Inflammatory macrophage treated with lipopolysaccharide for 1 hour (primary cell): ENCODE measurements at places on chromosomes 6 and 20.

DNA sequence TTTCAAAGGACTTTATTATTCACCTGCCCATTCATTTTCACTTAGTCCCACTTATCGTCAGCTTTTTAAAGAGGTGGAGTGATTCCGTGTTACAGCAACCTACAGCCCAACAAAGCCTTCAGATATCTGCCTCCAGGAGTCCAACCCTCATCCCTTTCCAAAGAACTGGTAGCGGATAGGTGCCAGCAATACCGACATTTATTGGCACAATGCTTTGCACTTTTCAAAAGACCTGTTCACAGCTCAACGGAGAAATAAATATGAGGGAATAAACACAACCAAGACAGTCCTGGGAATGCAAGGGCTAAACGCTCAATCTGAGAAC is 819 bp upstream of the MTRF1L start:
- no peak for DNase-seq

DNA sequence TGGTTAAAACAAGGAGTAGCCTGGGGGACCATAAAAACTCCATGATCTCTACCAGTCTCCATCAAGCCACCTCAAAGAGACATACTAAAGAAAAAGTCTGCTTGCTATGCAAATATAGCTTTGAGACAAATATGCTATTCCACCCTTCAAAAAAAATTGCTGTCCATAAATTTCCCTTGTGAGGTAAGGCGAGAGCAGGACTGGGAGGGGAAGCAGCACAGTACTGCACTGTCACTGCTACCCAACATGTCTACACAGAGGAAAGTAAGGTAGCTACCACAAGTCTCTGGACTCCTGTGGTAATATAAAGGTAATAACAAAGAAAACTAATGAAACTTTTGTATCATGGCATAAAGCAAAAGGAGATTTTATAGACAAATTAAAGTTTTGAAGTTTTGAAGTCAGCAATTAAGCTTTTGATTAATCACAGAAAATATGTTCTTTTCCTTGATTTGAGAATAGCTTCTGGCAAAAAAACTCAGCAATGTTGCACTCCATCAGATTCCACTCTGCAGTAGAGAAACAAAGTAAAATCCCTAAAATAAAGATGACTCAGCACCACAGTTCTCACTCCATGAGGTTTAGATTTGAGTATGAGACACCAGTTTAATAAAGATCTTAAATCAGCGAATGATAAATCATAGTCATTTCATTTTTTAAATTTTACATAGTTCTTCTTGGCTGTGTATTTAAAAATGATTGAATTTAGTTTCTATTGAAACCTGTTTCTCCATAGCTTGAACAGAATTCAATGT is 602.4 kb downstream of the COL12A1 start:
- no peak for DNase-seq

GRCh38 chr6:14865531-14866100 is 380.3 kb upstream of the JARID2 start:
- peak; percentile 71 for DNase-seq

DNA sequence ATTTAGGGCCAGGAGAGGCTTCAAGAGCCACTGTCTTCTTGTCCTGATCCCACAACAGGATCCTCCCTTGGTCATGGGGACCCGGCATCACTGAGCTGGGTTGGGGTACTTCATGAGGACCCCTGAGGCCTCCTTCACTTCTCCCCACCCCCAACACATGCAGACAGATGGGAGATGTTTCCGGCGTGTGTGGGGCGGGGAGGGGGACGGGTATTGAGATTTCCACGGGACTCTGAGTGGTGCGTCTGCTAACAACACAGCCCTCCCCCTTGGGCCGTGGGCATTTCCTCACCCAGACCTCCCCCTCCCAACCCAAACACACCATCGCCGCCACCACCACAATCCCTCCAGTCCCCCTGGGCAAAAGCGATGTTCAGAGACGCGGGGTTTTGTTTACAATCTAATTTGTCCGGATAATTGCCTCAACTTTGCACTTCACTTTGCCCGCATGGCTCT is 906 bp upstream of the FOXP4 start:
- no peak for DNase-seq

- DNase-seq, result no peak
Observed at GRCh38 chr6:19837511-19838441, 606 bp downstream of the ID4 start.

GRCh38 chr6:100768816-100769351 is 112.2 kb downstream of the ASCC3 start:
- DNase-seq, result no peak

DNA sequence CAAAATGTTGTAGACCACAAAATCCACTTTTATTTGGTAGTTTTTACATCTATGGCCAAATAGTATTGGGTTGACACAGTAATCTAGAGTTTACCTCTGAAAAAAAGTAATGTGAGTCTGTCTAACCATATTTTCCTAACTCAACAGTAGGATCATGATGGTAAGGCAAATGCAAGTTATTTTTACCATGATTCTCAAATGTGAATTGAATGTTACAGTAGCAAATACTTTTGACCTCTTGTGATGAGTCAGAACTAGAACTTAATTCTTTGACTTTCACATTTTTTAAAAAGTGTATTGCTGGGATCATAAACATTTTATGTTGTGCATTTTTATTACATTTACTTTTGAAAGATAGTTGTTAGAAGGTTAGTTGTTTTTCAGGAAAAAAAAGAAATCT is 22.0 kb downstream of the RNF146 start:
- DNase-seq, result no peak

DNA sequence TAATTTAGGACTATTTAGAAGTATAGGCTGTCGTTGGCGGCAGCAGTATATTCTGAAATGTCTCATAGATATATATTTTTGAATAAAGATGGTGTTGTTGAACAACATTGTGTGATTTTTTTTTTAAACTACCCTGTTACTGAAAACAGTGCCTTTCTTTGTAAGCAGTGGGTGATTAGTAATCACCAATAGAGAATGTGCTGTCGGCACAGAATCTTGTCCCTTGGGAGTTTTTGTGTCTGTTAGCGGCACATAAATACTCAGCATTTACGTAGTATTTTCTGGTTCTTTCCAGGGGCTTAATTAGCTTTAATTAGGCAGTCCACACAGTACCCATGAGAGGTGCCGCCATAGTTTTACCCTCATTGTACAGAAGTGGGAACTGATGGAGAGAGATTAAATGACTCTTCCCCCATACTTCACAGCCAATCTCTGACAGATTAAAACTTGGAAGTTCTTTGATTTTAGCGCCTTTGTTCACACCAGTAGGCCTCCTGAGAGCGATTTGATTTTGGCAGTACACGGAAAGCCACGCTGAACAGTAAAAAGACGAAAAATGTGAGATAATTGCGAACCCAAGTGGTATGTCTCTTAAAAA is 58.8 kb downstream of the RPRD1B start:
- DNase-seq, result no peak

- DNase-seq, result no peak
Observed at GRCh38 chr6:69953491-69953890, 87.1 kb downstream of the COL19A1 start.

- no peak for DNase-seq
Observed at GRCh38 chr6:15769511-15770018, 106.7 kb upstream of the DTNBP1 start.

DNA sequence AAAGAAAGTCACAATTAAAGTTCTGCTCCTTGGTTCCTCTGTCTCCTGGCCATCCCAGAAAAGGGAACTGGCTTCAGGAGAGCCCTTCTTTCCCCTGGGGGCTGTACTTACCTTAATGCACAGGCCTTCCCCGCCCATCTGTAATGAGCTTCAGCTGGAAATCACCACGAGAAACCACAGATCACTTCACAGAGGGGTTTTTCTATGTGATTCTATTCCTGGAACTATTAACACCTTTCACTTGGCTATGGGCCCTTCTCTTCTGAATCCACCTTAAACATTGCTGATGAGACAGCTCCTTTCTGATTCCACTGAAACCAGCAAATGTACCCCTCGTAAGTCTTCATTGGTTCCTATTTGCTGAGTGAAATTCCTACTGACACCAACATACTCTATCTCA is 80.7 kb downstream of the FOXF2 start:
- no peak for DNase-seq

DNA sequence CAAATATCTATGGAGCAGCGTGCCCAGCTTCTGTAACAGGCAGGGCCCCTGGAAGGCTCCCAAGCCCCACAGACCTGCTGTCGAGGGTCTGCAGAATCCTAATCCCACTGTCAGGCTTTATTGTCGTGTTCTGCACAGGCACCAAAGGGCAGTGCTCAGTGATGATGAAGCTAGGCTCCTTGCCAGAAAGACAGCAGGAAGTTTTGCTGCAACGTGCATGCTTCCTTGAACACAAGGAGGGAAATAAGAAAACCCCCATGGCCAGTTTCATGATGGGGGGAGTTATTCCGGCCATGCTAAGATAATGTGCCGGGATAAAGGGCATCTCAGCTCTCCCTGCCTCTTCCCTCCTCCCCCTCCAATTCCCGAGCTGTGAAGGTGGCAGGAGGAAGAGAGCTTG is 109.4 kb upstream of the KCNG1 start:
- no peak for DNase-seq

DNA sequence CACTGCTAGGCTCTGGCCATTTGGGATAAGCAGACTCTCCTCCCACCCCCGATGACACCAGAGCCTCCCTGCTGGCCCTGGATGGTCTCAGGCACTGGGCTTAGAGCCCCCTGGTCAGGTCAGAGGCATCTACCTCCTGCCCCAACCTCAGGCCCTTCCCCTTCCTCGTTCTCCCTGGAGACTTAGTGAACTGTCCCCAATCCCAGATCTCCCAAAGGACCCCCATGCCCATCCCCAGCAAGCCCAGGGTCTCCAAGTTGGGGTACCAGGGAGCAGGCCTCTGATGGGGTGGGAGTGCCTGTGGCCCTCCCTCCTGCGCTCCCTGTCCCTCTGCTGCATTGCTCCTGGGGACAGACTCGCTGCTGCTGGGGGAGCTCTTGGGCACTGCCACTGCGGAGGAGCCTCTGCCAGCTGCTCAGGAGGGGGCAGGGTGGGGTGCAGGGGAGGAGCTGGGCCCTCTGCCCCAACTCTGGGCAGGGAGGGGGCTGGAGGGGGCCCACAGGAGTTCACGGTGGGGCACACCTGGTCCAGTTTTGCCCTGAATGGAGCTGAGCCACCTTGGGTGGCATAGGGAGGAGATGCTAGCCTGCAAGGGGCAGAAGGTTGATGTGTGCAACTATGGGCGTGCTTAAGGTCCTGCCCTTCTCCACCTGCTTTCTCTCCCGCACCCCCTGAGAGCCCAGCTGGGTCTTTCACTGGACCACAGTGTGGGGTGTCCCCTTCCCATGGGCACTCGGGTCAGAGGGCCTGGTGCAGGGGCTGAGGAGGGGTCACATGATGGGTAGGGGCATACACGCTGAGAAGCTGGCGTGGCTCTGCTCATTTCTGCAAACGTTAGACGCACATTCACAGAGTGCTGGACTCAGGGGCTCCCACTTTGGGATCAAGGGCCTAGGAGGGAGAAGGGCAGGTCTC is 40.4 kb downstream of the SPDEF start:
- DNase-seq, result no peak

GRCh38 chr6:21992178-21992967 is 304.5 kb downstream of the PRL start:
- DNase-seq, result no peak

- no peak for DNase-seq
Observed at GRCh38 chr6:37850260-37850659, 30.7 kb downstream of the ZFAND3 start.

DNA sequence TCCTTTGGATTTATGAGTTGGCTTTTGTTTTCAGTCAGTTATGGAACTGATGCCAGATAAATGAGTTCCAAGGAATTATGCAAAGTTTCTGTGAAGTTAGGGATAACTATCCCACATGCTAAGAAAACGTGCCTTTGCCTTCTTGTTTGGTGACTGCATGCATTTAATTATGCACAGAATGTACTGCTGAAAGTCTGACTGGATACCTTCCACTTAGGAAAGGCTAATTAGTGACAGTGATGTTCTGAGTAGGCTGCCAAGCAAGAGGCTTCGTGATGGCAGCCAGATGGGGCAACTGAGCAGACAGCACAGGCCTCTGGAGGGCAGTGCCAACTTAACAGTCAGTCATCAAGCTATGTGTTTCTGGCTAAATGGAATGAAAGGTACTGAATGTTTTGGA is 289.9 kb downstream of the CD109 start:
- DNase-seq, result no peak

- DNase-seq, result no peak
Observed at GRCh38 chr20:46599227-46599987, 49.0 kb upstream of the OCSTAMP start.

- no peak for DNase-seq
Observed at GRCh38 chr20:25195962-25196785, 662 bp downstream of the ENTPD6 start.

DNA sequence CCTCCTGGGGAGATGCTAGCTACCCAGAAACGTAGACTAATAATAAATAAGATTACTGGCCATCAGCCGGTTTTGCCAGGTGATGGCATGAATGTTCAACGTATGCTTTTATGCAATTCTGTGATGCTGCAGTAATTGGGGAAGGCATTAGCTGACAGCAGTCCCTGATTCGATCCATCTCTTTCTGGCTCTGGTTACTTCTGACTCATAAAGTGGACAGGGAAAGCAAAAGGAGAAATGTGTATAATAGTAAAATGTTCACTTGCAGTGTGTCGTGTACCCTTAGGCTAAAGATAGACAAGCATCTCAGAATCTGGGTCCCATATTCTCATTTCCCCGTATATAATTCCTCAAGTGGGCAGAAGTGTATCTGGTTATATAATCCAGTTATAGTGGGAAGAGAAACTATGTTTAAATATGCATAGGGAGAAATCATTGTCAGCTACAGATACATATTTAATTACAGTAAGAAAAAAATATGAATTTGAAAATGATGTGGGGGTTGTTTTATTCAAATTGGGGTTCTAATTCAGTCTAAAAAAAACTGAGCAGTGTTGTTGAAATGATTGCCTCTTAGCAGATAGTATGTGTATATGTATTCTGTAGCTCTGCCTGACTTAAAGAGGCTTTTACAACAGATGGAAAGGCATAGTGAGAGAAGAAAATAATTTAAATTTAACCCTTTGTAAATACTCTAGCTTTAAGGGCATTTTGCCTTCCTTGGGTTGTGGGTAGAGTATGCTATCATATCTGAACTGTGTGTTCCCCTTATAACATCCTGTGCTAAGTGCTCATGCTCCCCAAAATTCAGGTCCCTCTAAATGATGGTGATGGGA is 40.6 kb downstream of the DOK5 start:
- DNase-seq, result no peak

- DNase-seq, result no peak
Observed at GRCh38 chr6:30154061-30154460, 7.0 kb downstream of the TRIM10 start.

DNA sequence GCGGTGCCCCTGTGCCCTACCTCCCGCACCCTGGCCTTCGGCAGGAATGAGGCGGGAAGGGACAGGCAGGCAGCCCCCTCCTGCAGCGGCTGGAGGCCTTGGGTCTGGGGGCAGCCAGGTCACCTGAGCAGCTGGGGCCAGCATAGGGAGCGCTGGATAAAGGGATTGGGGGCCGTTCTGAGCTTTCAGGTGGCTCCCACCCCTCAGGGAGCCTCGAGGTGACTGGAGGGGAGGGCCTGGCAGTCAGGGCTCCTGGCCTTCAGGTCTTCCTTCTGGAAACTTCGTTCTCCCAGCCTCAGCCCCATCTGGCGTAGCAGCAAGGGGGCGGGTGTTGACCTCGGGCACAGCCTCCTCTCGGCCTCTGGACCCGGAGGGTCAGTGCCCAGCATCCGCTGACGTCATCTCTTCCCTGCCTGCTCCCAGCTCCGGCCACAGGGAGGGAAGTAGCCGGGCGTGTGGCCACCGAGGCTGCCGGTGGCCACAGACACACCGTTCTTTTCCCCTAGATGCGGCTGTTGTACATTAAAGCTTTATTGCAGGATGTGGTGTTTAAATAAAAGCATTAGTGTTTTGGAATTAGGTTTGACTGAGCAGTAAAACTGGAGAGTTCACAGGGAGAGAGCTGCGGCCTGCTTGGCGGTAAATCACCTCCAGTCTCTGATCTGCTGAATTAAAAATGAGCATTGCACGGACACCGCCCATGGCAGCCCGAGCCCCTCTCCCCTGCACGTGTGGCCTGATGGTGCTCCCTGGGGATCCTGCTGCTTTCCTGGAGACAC is 80.0 kb upstream of the GATA5 start:
- no peak for DNase-seq
